Esophagus squamous epithelium (tissue), 5 donors: ENCODE measurements at places on chromosomes 2 and 18. TPM values are rescaled to one million over a fixed set of nuclear protein-coding genes. Genes with fewer than 3 reads are reported as not detected.

GRCh38 chr2:172623249-172623965 is 67.5 kb downstream of the PDK1 start:
- no peak overlapping the region for H3K27ac ChIP-seq
- H3K4me3 ChIP-seq: no peak overlapping the region
- H3K36me3 ChIP-seq: no peaks in the 10 kb centered on the region
- H3K4me1 ChIP-seq: no peaks in the 10 kb centered on the region
- no peak for DNase-seq

GRCh38 chr2:18790509-18791171 is 201.3 kb upstream of the NT5C1B start:
- no peaks in the 10 kb centered on the region for H3K27me3 ChIP-seq
- no peaks in the 10 kb centered on the region for H3K4me1 ChIP-seq
- no peak overlapping the region for H3K4me3 ChIP-seq
- no peak overlapping the region for H3K27ac ChIP-seq
- H3K36me3 ChIP-seq: no peaks in the 10 kb centered on the region

DNA sequence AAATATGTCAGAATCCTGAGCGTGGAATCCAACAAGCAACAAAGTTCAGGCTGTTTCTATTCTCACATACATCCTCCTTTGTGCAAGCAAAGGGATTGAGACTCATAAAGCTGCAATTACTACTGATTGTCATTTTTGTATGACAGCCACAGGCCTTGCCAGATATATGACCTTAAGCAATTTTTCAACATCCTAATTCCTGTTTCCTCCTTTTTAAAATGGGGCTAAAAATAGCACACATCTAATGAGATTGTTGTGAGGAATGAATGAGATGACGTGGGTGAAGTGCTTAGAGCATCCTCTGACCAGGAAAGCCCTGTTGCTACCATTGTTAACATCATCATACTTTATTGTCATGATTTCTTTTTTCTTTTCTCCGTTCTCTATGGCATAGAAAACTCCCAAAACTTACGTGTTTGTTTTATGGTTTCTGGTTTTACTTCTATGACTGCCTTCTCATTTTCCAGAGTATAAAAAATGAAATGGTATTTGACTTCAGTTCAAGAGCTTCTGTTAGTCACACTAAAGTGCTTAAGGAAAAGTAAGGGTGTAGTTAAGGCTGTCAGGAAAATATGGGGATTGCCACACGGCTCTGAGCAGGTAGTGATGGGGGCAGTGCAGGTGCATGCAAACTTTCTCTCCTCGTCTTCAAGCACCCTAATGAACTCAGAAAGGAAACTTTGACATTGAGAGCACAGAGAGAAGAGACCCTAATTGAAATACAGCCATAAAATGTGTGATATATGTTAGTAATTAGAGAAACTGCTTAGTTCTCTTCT is 590.6 kb upstream of the NETO1 start:
- H3K27ac ChIP-seq: no peak overlapping the region
- H3K4me3 ChIP-seq: no peak overlapping the region
- no peak for DNase-seq
- H3K4me1 ChIP-seq: no peaks in the 10 kb centered on the region
- no peaks in the 10 kb centered on the region for H3K27me3 ChIP-seq

DNA sequence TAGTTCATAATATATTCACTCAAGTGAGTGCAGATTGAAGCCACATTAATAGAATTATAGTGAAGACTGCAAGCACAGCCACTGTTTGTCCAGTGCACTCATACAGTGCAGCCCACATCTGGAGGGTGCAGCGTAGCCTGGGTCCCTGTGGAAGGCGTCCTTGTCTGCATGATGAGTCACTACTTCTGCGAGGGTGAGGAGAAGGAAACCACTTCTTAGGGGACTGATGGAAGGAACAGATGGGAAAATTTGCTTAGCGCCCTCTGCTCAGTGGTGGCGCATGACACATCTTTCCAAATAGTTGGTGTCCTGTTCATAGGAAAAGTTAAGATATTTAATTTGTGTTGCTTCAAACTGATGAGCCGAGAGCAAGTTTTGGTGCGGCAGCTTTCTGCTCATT is 330.4 kb upstream of the SMIM21 start:
- H3K4me1 ChIP-seq: no peaks in the 10 kb centered on the region
- DNase-seq: no peak
- no peaks in the 10 kb centered on the region for H3K36me3 ChIP-seq
- no peaks in the 10 kb centered on the region for H3K27me3 ChIP-seq

GRCh38 chr2:241205086-241205485 is 16.6 kb downstream of the ANO7 start:
- no peak overlapping the region for H3K27ac ChIP-seq
- H3K36me3 ChIP-seq: no peaks in the 10 kb centered on the region
- H3K4me1 ChIP-seq: no peaks in the 10 kb centered on the region

DPYSL5 gene
- total RNA-seq: not detected

GRCh38 chr2:23069923-23070322 is 315.1 kb upstream of the KLHL29 start:
- no peak overlapping the region for H3K27ac ChIP-seq
- no peaks in the 10 kb centered on the region for H3K4me1 ChIP-seq
- DNase-seq: no peak
- no peaks in the 10 kb centered on the region for H3K27me3 ChIP-seq

DNA sequence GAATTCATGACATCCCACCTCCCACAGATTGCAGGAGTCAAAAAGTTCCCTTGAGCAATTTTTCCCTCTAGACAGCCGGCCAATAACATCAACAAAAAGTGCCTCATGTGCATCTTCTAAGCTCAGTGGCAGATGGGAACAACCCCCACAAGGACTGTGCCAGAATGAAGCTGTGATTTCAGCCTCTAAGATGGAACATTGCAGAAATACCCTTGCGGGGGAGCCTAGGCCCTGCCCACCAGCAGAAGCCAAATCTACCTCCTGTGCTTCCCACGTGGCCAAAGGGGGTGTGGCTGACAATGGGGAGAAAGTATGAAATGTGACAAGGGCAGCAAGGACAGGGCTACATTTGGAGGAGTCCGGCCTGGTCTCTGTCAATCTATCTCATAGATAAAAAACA is 482.3 kb downstream of the TGIF1 start:
- H3K4me1 ChIP-seq: no peaks in the 10 kb centered on the region
- H3K36me3 ChIP-seq: no peaks in the 10 kb centered on the region
- no peak overlapping the region for H3K27ac ChIP-seq
- DNase-seq: no peak
- H3K27me3 ChIP-seq: no peaks in the 10 kb centered on the region

DNA sequence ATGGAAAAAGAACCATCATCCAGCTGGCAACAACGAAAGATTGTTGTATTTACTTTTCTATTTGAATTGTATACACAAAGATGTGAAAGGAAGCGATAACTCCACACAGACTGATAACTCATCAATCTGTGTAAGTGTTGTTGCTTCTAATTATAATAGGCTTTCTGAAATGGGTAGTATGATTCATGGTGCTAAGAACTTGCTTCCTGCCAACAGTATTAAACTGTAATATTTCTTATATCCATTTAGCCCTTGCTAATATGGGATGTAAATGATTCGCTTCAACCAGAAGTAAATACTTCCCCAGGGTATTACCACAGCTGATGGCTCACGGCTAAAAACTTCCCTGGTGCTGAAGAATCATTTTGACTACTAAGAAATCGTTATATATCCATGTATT is 70.2 kb downstream of the TMEM163 start:
- H3K36me3 ChIP-seq: no peaks in the 10 kb centered on the region
- no peak overlapping the region for H3K4me3 ChIP-seq
- no peak for DNase-seq
- no peak overlapping the region for H3K27ac ChIP-seq
- no peaks in the 10 kb centered on the region for H3K4me1 ChIP-seq

GRCh38 chr18:32621034-32621433 is 150.4 kb upstream of the GAREM1 start:
- no peaks in the 10 kb centered on the region for H3K4me1 ChIP-seq
- H3K36me3 ChIP-seq: no peaks in the 10 kb centered on the region
- H3K27ac ChIP-seq: no peak overlapping the region
- DNase-seq: no peak

SULT1C4 gene
- total RNA-seq: not detected

GRCh38 chr2:30865243-30865642 is 58.0 kb upstream of the CAPN13 start:
- no peak for DNase-seq
- H3K4me1 ChIP-seq: no peaks in the 10 kb centered on the region
- no peaks in the 10 kb centered on the region for H3K27me3 ChIP-seq
- no peaks in the 10 kb centered on the region for H3K36me3 ChIP-seq
- no peak overlapping the region for H3K27ac ChIP-seq
